ENCODE measurements at places on chromosomes 11 and 22.

DNA sequence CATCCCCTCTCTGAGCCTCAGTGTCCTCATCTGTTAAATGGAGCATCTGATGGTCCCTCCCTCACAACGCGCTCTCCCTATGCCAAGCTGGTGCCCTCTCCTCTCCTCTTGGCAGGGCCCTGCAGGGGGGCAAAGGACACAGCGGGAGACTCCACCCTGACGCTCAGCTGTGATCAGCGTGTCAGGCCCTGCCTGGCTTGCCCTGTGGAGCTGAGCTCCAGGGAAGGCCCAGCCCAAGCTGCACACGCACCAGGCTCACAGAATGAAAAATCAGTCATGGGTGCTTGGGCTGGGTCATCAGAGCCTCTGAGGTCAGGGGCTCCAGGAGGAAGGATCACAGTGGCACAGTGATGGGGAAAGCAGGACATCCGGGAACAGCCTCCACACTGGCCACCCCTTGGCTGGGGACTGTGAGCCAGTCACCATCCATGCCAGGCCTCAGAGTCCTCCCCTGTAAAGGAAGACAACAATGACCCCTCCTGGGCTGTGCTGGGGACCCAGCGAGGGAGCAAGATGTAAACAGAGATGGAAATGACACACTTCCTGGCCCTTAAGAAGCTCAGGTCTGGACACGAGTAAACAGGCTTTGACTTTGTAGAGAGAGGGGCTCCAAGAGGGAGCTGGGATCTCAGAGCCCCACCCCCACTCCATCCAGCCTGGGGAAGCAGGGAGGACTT lies 36.6 kb downstream of the RPL3 start:
- DNase-seq, result no peak

GRCh38 chr11:11022125-11022730 lies 164.4 kb upstream of the ZBED5 start:
- no peak for DNase-seq

DNA sequence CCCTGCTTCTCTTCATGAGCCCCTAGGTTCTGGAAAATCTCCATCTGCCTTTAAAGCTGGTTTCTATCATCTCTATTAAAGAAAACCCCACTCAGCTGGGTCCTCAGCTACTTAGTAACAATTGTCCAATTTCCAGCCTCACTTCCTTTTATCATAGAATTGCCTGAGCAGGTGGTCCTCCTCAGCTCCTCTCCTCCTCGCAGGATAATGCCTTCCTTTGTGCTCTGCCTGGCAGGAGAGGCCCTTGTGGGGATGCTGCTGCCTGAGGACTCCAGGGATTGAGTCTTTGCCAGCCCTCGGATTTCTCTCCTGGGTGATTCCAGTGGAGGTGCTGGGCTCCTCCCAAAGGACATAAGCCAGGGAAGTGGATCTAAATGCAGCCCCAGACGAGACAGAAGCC lies 448.3 kb downstream of the INSC start:
- DNase-seq, result no peak

DNA sequence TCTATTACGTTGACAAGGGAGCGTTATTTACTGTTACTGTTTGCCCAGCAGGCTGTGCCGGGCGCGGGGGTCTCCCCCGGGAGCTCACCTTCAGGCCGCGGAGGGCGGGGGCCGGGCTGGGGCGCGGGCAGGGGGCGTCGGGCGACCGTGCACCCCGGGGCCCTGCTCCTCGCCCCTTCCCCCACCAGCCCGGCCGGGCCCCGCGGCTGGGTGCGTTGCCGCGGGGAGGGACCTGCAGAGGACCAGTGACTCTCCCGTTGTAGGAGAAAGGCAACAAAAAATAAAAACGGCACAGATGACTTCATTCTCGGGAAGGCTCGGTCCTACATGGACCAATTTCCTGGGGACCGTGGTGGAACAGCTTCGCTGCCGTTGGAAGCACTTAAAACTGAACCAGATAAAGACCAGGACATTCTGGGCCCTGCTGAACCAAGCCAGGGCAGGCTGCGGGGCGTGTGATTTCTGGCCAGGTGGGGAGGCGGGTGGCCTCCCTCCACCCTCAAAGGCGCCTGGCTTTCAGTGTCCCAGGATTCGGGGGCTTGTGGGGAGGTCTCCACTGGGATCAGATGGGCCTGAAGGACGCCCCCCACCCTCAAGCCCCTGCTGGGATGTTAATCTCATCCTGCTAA lies 57.4 kb downstream of the IGLL1 start:
- no peak for DNase-seq

GRCh38 chr11:115287266-115287665 lies 216.9 kb downstream of the CADM1 start:
- no peak for DNase-seq

DNA sequence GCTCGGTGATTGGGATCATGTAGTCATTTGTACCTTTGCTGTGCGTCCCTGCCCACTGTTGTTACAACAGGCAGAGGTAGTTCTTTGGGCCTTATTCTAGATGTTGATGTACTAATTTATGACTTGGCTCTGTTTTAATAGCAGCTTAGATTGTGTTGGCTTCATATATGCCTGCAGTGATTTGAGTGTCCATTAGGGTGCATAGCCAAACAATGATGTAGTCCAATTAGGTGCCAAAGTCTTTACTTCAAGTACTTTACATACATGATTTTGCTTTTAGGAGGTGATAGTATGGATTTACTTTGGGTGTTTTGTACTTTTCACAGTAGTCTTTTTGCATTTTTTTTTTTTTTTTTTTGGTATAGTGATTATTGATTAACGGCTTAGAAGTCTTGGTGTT lies 46.4 kb downstream of the PPP6R3 start:
- DNase-seq, result no peak

DNA sequence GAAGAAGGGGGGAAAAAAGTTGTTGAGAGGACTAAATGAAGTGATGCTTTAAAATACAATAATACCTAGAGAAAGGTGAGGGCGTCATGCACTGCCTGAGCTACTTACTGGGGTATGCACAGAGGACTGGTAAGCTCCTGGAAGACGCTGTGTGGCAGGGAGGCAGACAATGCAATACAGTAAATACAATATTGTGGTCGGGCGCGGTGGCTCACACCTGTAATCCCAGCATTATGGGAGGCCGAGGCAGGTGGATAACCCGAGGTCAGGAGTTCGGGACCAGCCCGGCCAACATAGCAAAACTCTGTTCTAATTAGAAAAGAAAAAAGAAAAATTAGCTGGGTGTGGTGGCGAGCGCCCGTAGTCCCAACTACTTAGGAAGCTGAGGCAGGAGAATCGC lies 683 bp upstream of the SYTL2 start:
- DNase-seq, result no peak

DNA sequence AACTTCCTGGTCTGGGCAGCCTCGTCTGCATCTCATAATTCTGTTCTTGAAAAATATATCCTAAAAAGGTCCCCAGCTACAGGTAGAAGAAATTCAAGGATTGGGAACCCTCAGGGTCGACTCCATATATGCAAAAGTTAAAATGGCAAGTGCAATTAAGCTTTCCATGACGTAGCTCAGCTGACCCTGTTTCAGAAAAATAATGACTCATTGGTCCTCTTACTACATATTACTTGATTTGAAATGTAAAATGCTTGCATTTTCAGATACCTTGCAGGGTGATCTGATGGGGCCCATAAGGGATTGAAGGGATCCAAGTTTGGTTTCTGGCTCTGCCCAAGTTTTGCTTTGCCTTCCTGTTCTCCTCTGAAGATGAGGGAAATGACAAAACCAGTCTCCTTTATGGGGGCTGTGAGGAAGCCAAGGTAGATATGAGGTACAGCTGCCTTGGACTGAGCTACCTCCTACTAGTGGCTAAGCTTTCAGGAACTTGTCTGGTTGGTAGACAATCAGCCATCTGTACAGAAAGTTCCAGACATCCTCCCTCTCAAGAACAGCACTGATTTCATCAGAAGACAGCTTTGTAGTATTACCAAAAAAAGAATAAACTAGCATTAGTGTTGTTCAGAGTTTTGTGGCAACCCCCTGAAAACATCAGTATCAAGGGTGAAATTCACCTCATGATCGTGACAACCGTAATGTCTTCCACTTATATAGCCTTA lies 177.3 kb downstream of the DBX1 start:
- DNase-seq, result no peak

GRCh38 chr11:86013713-86014112 lies 55.2 kb downstream of the PICALM start:
- no peak for DNase-seq

- DNase-seq, result no peak
Observed at GRCh38 chr11:123202155-123203151, 7.4 kb upstream of the CLMP start.

DNA sequence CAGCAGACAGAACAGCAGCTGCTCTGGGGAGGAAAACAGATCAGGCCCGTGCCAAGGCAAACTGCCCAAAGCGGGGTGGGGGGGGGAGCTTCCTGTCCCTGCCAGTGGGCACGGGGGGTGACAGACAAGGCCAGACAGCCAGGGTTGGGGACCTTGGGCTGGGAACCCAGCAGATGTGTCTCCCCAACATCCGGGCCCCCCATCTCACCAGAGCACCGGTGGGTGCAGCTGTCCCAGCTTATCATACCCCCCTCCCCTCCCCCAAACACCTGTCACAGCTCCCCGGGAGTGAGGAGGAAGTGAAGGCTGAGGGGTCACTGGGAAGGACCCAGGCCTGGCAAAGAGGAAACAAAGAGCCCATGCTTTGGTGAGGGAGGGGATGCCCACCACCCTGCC lies 1.3 kb downstream of the PPP1R14B start:
- DNase-seq, result no peak

DNA sequence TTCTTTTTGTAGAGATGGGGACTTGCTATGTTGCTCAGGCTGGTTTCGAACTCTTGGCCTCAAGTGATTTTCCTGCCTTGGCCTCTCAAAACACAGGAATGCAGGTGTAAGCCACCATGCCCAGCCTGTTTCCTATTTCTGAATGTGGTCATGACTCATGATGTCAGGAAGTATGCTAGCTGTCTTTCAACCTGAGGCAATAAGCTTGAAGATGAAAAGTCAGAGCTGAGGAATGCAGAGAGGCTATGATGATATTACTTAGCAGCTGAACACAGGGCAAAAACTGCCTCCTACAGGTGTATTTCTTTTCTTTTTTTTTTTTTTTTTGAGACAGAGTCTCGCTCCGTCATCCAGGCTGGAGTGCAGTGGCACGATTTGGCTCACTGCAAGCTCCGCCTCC lies 9.0 kb upstream of the NUCB2 start:
- no peak for DNase-seq

GRCh38 chr11:44066732-44067141 lies 667 bp downstream of the ACCS start:
- no peak for DNase-seq

- DNase-seq, result no peak
Observed at GRCh38 chr11:92324890-92325289, 100.3 kb downstream of the FAT3 start.

- no peak for DNase-seq
Observed at GRCh38 chr11:25710975-25711374, 621.0 kb upstream of the ANO3 start.

DNA sequence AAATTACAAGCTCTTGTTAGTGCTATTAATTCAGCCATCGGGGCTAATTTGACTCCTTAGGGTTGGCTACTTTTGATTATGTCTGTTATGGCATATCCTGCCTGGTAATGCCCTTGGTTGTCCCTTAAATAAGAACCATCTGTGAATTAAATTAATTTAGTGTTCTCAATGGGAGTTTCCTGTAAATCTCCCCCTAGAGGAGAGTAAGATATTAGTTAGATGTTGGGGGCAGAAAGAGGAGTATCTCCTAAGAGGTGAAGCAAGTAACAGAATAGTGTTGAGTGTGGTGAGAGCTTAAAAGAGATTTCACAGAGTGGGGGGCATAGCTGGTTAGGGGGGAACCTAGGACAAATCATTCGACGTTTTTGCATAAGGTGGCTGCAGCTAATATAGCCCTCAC lies 1126.9 kb downstream of the JRKL start:
- DNase-seq, result no peak

- no peak for DNase-seq
Observed at GRCh38 chr11:74185695-74186094, 14.6 kb downstream of the PPME1 start.

DNA sequence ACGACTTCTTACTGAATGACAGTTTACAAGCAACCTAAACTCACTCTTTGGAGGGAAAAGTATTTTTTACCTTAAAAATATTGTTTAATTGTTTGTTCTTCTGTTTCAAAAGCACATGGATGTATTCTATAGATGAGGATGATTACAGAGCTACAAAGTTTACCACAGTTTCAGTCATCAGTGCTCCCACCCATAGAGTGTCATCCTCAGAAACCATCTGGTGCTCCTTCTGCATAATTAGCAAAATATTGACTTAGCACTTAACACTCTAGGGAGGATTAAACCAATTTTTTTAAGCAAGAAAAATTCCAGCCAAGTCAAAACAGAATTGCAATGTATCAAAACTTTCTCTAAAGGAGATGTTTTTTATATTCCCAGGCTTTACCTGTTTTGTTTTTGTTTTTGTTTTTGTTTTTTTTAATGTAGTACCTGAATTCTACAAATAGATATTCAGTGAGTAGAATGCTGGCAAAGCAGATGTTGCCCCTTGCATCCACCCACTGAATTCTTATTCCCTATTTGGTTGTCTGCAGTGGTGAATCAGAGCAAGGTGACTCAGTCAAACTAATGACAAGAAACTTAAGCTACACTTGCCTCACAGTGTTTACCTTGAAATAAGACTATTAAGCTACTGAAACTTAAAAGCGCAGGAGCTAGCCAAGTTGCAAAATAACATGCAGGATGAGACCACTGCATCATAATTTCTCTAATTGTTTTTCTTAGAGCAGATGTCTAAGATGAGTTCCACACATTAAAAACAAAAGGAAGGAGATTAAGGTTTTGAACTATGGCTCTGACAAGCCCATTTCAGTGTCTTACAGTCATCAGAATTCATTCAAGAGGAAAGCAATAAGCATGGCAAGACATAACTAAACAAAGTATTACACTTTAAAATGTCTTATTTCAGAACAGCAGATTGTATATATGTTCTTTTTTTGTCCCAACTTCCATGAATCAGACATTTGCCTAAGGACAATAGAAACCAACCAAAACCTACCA lies 155.1 kb upstream of the SOX6 start:
- DNase-seq, result no peak

GRCh38 chr11:101034076-101034475 lies 95.5 kb downstream of the PGR start:
- DNase-seq, result no peak

DNA sequence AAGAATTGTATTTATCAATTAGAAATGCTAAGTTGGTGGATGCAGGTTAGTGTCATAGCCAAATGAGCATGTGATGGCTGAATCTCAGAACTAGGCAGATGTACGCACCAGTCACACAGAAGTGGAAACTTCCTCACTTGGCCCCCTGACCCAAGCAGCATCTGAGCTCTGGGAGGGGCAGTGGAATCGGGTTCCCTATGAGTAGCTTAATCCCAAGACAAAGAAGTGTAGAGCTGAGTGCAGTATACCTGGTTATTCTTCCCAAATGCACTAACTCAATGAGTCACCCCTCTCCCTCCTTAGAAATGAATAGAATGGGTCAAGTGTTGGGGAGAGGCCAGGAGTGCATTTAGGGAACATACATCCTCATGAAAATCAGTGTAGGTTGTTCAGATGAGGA lies 224.6 kb downstream of the FAT3 start:
- no peak for DNase-seq

GRCh38 chr22:38777087-38777671 lies 16.8 kb downstream of the DNAL4 start:
- no peak for DNase-seq

All from iPS DF 19.7 (cell line).